Memory B cell (primary cell): ENCODE measurements at places on chromosomes 6 and 20.
A peak's percentile ranks its signal among the peaks of the same experiment; 100 is the strongest.

DNA sequence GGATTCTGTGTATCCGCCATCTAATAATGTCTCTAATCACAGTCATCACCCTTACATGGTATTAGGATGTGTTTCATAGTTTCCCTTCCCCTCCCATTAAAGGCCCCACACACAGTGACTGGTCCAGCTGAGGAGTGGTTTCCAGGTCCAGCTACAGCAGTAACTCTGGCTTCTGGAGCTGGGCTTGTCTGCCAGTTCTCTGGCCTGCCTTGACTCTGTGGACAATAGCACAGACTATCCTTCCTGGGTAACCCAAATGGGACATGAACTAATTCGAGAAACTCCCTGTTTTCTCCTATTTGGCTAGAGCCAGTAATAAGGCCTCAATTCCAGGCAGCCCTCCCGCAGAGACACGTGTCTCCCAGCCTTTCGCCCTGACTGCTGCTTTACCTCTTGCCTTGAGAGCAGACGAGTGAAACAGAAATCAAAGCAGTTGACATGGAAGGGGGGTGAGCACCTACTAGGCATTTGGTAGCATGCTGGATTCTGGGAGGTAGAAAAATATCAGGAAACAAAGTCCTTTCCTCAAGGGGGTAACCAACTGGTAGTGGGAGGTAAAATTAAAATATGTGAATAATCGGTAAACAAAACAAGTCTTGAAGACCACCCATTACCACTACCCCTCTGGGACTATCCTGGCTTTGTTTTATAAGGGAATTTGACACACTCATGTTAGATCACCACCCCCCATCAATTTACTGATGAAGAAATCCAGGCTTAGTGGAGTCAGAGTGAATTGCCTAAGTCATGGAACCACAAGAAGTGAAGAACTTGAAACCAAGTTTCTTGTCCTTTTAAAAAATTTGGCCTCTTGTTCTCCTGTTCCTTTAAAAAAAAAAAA is 1.2 kb downstream of the TRAF3IP2 start:
- peak overlapping the region; percentile 94 for H3K27ac ChIP-seq
- peaks cover 2% of the 10 kb centered on the region for H3K36me3 ChIP-seq
- H3K4me1 ChIP-seq: peaks cover 26% of the 10 kb centered on the region
- H3K27me3 ChIP-seq: no peaks in the 10 kb centered on the region
- peak overlapping the region; percentile 90 for H3K4me3 ChIP-seq

DNA sequence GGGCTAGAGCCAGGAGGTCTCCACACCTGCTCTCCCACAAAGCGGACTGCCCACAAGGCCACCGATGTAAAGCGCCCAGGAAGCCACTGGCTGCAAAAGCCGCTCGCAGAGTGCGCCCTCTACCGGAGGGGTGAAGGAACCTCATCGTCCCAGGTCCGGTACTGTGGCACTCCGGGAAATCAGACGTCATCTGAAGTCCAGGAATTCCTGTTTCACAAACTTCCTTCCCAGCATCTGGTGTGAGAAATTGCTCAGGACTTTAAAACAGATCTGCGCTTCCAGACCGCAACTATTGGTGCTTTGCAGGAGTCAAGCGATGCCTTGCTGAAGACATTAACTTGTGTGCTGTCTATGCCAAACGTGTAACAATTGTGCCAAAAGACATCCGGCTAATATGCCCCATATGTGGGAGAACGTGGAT is 115.1 kb upstream of the ARID1B start:
- H3K36me3 ChIP-seq: no peaks in the 10 kb centered on the region
- no peak for DNase-seq
- H3K27ac ChIP-seq: no peak overlapping the region
- no peaks in the 10 kb centered on the region for H3K27me3 ChIP-seq
- peaks cover 8% of the 10 kb centered on the region for H3K4me1 ChIP-seq
- no peak overlapping the region for H3K4me3 ChIP-seq

DNA sequence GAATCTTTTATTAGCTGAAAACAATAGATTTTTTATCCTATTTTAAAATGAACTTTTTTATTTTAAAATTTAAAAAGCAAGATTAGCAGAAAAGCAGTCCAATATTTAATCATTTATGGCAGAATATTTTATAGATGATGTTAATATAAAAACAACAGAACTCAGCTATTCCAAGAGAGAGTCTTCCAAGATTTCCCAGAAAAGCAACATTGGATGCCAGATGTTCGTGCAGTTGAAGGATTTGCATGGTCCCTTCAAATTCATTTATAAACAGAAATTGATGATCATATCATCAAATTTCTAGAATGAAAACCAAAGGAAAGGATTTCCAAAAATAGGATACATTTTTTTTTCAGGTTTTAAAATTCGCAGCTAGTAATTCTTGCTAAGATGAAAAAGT is 25.4 kb upstream of the CNKSR3 start:
- H3K36me3 ChIP-seq: no peaks in the 10 kb centered on the region
- H3K27me3 ChIP-seq: peaks cover 4% of the 10 kb centered on the region
- no peak for DNase-seq
- no peaks in the 10 kb centered on the region for H3K4me1 ChIP-seq
- H3K4me3 ChIP-seq: no peak overlapping the region

GRCh38 chr6:116667623-116668022 is 943 bp downstream of the ZUP1 start:
- H3K36me3 ChIP-seq: peaks cover 6% of the 10 kb centered on the region
- peak; percentile 44 for DNase-seq
- peak overlapping the region; percentile 98 for H3K4me3 ChIP-seq
- H3K27me3 ChIP-seq: no peaks in the 10 kb centered on the region
- peak overlapping the region; percentile 96 for H3K27ac ChIP-seq
- peaks cover 22% of the 10 kb centered on the region for H3K4me1 ChIP-seq

DNA sequence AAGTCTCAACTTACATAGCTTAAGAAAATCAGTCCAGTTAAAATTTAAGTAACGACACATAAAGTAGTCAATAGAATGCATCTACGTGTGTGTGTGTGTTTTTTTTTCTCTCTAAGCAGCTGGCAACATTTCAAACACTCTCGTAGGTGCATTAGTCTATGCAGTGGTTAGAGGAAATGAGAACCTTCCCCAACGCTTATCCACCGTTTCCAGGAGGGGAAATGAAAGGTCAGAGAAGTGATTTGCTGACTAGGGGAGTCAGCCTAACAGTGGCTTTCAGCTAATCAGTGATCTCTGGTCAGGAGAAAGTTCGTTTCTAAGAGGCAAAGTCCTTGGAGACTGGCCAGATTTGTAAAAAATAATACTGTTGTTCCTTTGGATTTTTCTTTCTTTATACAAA is 806.6 kb downstream of the C6orf118 start:
- H3K27ac ChIP-seq: no peak overlapping the region
- H3K4me1 ChIP-seq: peaks cover 3% of the 10 kb centered on the region
- no peaks in the 10 kb centered on the region for H3K36me3 ChIP-seq
- H3K27me3 ChIP-seq: no peaks in the 10 kb centered on the region

- no peaks in the 10 kb centered on the region for H3K27me3 ChIP-seq
- H3K27ac ChIP-seq: peak overlapping the region; percentile 5
- no peak overlapping the region for H3K4me3 ChIP-seq
- no peak for DNase-seq
- H3K4me1 ChIP-seq: peaks cover 18% of the 10 kb centered on the region
- H3K36me3 ChIP-seq: peaks cover 3% of the 10 kb centered on the region
These were observed 12.1 kb downstream of the CEP85L start for GRCh38 chr6:118639054-118639964.

DNA sequence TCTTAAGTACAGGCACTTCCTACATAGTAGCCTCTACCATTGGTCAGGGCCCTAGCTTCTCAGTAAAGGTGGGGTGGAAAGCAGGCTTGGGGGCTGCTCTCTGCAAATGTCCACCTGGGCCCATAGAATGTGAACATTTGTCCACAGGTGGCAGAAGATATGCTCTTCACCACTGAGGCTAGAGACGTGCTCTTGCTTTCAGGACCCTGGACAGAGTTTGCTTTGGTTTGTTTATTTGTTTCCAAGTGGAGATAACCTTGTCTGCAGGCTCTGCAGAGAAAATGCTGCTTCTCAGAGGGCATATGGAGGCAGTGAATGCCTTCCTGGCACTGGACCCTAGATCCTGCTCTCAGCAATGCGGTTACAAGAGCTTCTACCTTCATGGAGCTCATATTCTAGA is 129.0 kb downstream of the F13A1 start:
- H3K4me1 ChIP-seq: no peaks in the 10 kb centered on the region
- H3K36me3 ChIP-seq: peaks cover 1% of the 10 kb centered on the region
- H3K27ac ChIP-seq: no peak overlapping the region

GRCh38 chr20:32958574-32958973 is 45.7 kb downstream of the SUN5 start:
- no peak overlapping the region for H3K27ac ChIP-seq
- peaks cover 4% of the 10 kb centered on the region for H3K27me3 ChIP-seq
- no peak overlapping the region for H3K4me3 ChIP-seq
- H3K4me1 ChIP-seq: no peaks in the 10 kb centered on the region
- peaks cover 17% of the 10 kb centered on the region for H3K36me3 ChIP-seq

DNA sequence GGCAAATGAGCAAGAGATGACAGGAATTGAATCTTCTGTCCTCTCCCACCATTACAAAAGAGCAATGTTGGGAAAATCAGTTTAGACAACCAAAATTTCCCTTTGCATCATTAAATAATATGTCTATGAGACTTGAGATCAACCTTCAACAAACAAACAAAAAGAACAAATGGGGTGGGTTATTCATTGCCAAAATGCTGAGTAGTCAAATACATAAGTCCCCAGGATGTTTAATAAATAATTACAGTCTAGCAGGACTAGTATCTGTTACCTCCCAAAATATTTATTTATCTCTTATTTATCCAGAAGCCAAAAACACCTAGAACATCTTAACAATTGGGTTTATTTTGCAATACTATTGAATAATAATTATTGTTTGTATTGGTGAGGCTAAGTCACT is 16.2 kb upstream of the IRAK1BP1 start:
- peaks cover 4% of the 10 kb centered on the region for H3K36me3 ChIP-seq
- H3K27ac ChIP-seq: no peak overlapping the region
- H3K4me3 ChIP-seq: no peak overlapping the region
- H3K4me1 ChIP-seq: no peaks in the 10 kb centered on the region
- no peaks in the 10 kb centered on the region for H3K27me3 ChIP-seq
- DNase-seq: no peak

- no peaks in the 10 kb centered on the region for H3K36me3 ChIP-seq
- H3K27me3 ChIP-seq: peaks cover 3% of the 10 kb centered on the region
- no peak for DNase-seq
- H3K4me3 ChIP-seq: no peak overlapping the region
- H3K27ac ChIP-seq: no peak overlapping the region
These were observed 206.0 kb upstream of the FOXQ1 start for GRCh38 chr6:1105833-1106400.

GRCh38 chr6:124927806-124928205 is 34.4 kb upstream of the RNF217 start:
- H3K4me3 ChIP-seq: no peak overlapping the region
- no peak overlapping the region for H3K27ac ChIP-seq
- H3K27me3 ChIP-seq: no peaks in the 10 kb centered on the region
- no peak for DNase-seq
- H3K4me1 ChIP-seq: no peaks in the 10 kb centered on the region

- peaks cover 13% of the 10 kb centered on the region for H3K27me3 ChIP-seq
- DNase-seq: no peak
- no peak overlapping the region for H3K27ac ChIP-seq
- no peaks in the 10 kb centered on the region for H3K36me3 ChIP-seq
- H3K4me1 ChIP-seq: peaks cover 9% of the 10 kb centered on the region
These were observed 1.4 kb upstream of the TREML4 start for GRCh38 chr6:41226752-41227151.

DNA sequence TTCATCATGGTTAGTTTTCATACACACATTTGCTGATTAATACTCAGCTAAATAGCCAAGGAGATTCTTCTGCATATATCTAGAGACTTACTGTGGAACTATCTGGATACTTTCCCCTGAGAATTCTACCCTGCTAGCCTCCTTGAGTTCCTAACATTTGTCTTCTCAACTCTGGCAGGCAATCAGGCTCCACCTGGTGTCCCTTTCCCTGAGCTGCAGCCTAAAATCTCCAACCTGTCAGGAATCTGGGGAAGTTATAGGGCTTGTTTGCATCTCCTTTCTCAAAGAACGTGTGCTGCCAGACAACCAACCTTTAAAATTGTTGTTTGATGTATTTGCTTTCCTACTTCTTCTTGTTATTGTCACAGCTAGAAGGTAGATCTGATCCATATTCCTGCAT is 73.4 kb downstream of the FUT9 start:
- no peaks in the 10 kb centered on the region for H3K36me3 ChIP-seq
- H3K4me3 ChIP-seq: no peak overlapping the region
- H3K27me3 ChIP-seq: no peaks in the 10 kb centered on the region
- no peak for DNase-seq
- H3K4me1 ChIP-seq: no peaks in the 10 kb centered on the region
- no peak overlapping the region for H3K27ac ChIP-seq

DNA sequence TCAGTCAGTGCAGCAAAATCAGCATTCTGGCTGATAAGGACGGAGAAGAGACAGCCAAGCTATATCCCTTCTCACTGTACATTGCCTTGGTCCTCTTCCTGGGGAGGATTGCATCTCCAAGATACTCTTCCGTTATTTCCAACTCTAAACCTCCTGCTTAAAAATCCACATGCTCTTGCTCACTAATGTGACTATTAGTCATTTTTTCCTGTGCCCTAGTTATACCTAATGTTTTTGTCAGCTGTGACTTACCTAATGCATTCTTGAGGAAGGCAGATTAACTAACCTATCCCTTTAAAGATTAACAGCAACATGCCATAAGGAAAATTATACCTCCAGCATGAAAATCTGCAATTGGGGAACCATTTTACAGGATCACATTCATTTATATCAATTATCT is 317.6 kb downstream of the BTBD9 start:
- H3K27ac ChIP-seq: no peak overlapping the region
- H3K4me3 ChIP-seq: no peak overlapping the region
- H3K36me3 ChIP-seq: peaks cover 19% of the 10 kb centered on the region
- no peak for DNase-seq
- H3K27me3 ChIP-seq: no peaks in the 10 kb centered on the region

DNA sequence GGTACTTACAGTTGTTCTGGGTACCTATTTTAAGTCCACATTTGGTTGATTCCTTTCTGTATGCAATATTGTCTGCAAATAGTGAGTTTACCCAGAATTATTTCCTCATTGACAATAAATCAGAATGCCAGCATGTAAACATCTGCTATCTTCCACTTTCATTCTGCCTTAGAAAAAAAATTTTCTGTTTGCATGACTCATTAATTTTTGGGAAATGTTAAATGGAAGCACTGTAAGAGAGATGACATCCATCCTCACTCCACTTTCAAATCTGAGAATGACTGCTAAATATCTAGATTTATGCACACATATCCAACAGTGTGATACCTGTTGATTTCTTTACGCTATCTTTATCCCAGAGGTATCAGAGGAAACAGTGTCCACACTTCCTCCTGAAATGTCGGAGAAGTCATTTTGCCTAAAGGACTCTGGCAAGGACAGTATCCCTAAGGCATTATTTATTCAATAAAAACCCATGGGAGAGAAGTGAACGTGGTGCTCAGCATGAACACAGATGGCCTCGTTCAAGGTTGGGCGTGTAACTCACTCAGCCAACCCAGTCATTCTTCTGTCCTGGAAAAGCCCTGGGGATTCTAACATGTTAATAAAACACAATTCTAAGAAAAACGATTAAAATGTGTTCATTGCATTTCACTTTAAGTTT is 780.9 kb downstream of the QKI start:
- no peaks in the 10 kb centered on the region for H3K27me3 ChIP-seq
- no peaks in the 10 kb centered on the region for H3K4me1 ChIP-seq
- DNase-seq: no peak
- H3K27ac ChIP-seq: no peak overlapping the region
